CD8-positive, alpha-beta T cell (primary cell): ENCODE measurements at places on chromosomes 12 and 14.

DNA sequence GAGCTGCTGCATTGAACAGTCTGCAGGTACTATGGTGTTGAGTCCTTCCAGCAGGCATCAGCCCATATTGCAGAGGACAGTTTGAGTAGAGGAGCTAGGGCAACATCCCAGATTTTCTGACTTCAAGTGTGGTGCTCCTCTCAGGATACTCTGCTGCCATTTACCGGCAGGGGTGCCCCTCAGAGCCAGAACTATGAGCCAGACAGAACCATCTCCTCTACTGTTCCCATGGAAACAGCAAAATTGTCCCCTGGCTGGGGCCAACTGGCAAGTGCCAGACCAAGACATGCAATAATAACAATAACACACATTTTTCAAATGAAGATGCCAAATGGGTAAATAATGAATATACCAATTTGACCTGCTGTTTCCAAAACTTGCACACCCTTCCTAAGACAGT lies 102.9 kb downstream of the ADCK1 start:
- no peak for DNase-seq

DNA sequence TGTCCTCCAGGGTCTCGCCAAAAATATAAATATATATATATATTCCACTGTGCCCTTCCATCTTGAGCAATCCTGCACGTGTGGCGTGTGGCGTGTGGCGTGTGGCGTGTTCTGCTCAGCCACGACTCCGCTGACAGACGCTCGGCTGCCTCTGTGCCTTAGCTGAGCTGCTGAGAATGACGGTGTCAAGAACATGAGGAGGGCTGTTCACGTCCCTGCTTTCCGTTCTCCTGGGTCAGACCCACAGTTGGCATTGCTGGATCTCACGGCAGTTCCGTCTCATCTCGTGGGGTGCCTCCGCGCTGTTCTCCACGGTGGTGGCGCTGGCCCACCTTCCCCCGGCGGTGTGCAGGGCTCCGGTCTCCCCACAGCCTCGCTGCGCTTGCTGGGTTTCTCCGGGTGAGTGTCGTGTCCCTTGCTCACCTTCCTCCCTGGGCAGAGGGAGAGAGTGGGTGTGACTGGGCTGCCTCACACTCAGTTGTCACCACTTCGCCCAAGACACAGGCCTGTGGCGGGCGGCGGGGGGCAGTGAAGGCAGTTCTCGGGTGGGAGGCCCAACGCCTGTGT lies 9.4 kb downstream of the GPR132 start:
- no peak for DNase-seq

DNA sequence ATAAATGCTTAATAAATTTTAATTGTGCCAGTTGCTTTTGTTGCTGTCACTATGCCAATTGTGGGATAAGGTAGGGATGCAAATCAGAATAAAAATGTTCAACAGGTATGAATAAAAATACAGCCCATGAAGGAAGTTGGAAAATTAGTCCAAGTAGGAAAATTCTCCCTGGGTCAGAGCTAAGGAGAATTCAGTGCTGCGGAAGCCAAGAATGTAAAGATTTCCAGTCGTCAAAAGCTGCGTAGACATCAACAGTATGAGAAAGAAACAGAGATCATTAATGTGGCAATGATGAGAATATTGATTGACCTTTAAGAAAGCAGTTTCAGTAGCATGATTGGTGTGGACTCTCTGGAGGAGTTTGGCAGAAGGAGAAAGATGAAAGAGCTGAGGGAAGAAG lies 87.9 kb downstream of the PLEKHA5 start:
- DNase-seq = no peak

- DNase-seq = no peak
Measured at GRCh38 chr12:6347367-6348338, 5.8 kb upstream of the TNFRSF1A start.

- DNase-seq = no peak
Measured at GRCh38 chr12:116978791-116979508, 68.2 kb downstream of the FBXW8 start.

DNA sequence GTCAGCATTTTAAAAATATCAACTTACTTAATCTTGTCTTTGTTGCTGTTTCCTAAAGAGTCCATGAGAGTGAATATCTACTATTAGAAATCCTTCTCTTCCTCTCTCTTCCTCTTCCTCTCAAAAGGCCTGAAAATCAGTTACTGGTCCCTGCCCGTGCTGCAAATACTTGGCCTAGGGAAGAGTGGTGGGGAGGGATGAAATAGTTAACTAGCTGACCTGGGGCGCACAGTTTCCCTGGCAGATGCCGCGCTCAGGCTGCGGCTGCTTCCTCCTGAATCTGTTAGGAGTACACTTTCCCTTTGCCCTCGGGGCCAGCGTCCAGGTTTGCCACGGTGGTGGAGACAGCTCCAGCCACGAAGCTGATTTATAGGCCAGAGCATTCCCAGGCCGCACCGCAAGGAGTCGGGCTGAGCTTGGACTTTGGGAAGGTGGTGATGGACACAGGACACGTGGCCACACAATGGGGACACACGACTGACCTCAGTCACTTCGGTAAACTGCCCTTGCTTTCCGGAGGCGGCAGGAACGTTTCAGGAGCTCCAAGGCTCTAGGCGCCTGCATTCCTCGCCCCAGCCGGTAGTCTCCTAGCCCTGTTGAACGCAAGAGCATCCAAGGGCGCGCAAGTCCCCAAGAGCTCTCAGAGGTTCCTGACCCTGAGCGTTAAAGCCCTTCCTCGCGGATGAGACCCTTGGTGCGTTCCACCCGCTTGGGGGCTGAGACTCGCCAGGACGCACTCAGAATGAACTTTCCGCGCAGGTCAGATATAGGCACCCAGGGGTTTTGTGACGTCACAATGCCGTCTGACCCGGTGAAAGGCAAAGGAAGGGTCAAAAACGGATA lies 7.1 kb upstream of the ASCL1 start:
- no peak for DNase-seq

GRCh38 chr12:52947738-52948423 lies 1.0 kb upstream of the KRT18 start:
- DNase-seq = no peak

DNA sequence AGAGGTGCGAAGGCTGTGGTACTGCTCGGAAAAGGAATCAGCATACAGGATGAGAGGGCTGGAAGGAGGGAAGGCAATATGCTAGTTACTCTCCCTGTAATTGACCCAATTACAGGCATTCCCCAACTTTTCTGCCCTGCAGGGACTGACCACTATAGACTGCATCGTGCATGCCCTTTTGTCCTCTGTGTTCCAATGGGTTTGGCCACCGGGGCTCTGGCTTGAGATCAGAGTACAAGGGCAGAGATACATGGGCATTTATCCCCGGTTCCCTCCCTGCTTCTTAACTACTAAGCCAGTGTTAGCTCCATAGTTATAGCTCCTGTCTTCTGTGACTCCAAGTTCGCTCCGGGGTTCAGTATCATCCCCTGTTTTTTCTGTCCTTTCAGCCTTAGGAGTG lies 59.7 kb downstream of the GTF2A1 start:
- DNase-seq = no peak

GRCh38 chr12:2129076-2129475 lies 76.3 kb downstream of the CACNA1C start:
- no peak for DNase-seq

- DNase-seq = no peak
Measured at GRCh38 chr12:74129702-74130101, 407.9 kb upstream of the ATXN7L3B start.

DNA sequence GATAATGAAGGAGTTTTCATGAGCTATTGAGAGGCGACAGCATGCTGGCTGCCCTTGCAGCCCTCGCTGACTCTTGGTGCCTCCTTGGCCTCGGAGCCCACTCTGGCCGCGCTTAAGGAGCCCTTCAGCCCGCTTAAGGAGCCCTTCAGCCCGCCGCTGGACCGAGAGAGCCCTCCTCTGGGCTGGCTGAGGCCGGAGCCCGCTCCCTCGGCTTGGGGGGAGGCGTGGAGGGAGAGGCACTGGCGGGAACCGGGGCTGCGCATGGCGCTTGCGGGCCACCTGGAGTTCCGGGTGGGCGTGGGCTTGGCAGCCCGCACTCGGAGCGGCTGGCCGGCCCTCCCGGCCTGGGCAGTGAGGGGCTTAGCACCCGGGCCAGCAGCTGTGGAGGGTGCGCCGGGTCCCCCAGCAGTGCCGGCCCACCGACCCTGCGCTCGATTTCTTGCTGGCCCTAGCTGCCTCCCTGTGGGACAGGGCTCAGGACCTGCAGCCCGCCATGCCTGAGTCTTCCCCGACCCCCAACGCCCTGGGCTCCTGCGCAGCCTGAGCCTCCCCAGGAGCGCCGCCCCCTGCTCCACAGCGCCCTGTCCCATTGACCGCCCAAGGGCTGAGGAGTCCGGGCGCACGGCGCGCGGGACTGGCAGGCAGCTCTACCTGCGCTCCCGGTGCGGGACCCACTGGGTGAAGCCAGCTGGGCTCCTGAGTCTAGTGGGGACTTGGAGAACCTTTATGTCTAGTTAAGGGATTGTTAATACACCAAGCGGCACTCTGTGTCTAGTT lies 20.1 kb upstream of the PAWR start:
- DNase-seq = no peak

DNA sequence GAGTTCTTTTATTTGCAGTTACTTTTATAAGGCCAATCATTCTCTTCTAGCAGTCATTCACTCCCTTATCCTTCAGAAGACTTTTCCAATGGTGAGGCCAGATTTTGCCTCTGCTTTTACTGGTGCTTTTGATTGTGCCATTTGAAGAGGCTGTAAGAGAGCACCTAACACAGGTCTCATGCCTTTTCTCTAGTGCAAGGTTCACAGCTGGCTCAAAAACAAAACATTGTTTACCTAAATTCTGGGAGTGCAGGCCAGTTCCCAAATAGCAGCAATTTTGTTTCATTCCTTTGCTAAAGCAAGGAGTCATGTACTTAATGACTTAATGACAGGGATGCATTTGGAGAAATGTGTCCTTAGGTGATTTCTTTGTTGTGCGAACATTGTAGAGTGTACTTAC lies 192.0 kb downstream of the SYT10 start:
- no peak for DNase-seq

DNA sequence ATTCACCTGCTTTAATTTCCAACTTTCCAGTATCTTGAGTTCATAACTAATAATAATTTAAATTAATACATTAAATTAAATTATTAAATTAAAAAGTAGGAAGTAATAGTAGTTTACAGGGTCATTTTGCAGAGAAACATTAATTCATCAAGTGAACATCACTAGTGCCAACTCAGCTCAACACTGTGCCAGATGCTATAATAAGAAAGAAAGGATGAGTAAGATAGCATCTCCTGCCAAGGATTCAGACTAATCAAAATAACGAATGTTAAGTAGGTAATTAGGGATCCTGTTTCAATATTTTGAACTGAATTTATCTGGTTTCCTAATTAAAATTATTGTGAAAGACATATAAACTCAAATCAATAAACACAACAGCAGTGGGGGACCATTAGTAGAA lies 596.7 kb downstream of the SLC6A15 start:
- DNase-seq = no peak

DNA sequence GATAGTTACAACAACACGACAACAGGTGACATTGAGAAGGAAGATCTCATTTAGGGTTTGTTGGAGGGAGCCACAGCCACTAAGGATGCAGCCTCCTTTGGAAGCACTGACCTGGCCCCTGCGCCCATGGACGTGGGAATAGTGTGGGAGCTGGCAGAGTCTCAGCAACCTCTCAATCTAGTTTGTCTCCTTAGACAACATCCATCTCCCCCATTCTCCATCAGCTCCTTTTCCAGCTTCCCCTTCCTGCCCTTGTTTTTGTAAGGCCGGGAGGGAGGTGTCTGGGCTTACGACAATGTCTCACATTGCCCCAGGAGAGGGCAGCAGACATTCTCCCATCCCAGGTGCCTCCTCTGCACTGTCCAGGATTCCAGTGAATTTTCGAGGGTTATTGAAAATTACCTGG lies 170.2 kb upstream of the PZP start:
- DNase-seq = no peak

- DNase-seq = no peak
Measured at GRCh38 chr12:11839091-11839641, 189.7 kb downstream of the ETV6 start.

GRCh38 chr12:68349921-68350606 lies 17.9 kb upstream of the MDM1 start:
- DNase-seq = no peak
